ENCODE measurements at places on chromosomes 16 and 17.

DNA sequence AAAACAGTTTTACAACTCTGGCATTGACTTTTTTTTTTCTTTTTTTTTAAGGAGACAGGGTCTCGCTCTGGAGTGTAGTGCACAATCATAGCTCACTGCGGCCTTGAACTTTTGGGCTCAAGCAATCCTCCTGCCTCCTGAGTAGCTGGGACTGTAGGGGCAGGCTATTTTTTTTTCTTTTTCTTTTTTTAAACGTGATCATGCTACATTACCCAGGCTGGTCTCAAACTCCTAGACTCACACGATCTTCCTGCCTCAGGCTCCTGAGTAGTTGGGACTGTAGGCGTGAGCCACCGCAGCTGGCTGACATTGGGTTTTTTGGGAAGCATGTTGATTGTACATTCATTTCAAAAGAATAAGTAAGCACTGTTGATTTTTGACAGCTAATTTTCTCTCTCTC lies 32.1 kb downstream of the TNRC6A start:
- DNase-seq = no peak

GRCh38 chr17:60252459-60252858 lies 102.7 kb downstream of the CA4 start:
- no peak for DNase-seq

DNA sequence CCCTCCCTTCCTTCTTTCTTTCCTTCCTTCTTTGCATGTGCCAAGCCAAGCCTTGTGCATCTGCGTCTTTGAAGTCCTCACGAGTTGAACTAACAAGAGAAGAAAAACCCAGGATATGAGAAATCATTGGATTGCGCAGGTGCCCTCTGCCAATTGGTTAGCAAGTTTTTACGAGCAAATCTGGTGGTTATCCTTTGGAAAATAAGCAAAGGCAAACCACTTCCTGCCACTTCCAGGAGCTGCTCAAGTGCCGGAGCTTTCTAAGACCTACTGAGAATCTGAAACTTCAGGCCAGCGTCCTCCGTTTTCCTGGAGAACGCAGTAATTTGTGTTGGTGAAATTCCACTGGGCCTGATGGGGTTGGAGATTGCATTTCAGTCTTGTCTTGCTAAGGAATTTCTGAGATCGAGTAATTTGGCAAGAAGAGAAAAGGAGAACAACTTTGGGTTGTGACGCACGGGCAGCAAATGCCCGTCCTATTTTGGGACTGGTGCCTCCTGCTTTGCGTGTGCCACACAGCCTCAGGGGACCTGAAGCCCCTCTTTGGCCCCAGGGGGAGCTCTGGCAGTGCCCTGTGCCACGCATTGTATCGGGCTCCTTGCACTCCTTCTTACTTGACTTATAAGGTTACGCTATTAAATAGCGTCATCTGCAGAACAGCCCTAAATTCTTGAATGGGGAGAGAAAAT lies 56.4 kb downstream of the CMIP start:
- peak; percentile 37 for DNase-seq

GRCh38 chr16:58265480-58266052 lies 29.3 kb downstream of the PRSS54 start:
- no peak for DNase-seq

- peak; percentile 85 for DNase-seq
Measured at GRCh38 chr17:21511363-21512195, 135.4 kb downstream of the KCNJ12 start.

DNA sequence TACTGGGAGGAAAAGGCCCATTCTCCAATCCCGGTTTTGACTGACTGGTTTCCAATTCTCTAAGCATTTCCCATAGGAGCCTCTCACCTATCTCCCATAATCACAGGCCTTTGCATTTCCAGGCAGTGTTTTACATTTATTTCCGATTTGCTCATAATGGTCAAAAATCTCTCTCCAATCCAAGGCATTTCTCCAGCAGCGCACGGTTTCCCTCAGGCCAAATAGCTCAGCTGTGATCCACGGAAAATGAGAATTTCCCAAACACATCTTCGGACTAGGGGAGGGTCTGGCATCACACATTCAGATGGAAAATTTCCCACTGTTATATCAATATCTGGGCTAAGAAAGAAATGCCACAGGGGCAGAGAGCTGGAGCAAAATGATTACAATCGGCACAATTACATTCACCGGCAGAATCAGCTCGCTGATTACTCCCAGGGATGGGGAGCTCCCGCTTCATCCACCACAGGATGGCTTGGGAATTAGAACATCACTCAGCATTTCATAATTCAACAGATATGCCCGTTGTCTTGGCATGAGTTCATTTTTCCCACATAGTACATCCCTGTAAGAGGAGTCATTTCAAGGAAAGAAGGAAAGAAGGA lies 6.7 kb downstream of the PIPOX start:
- DNase-seq = no peak

DNA sequence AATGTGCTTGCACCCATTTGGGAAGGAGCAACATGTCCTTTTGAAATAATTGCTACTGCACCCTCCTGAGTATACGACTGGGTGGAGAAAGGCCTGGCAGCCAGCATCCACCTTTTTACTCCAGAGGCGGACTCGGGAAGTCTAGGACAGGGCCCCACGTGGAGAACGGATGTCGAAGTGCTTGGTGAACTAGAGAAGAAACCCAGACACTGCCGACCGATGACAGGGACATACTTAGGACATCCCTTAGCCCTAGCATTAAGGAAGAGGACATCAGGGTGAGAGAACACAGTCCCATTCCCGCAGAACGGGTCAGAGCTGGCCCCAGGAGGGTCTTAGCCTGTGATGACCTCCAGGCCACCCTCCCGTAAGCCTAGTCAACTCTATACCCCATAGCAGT lies 3.8 kb downstream of the YBX2 start:
- no peak for DNase-seq

GRCh38 chr17:28839221-28839620 lies 3.4 kb downstream of the FAM222B start:
- no peak for DNase-seq

- no peak for DNase-seq
Measured at GRCh38 chr17:49378311-49378710, 16.3 kb upstream of the ZNF652 start.

GRCh38 chr17:11738151-11738550 lies 139.9 kb downstream of the DNAH9 start:
- DNase-seq = no peak

DNA sequence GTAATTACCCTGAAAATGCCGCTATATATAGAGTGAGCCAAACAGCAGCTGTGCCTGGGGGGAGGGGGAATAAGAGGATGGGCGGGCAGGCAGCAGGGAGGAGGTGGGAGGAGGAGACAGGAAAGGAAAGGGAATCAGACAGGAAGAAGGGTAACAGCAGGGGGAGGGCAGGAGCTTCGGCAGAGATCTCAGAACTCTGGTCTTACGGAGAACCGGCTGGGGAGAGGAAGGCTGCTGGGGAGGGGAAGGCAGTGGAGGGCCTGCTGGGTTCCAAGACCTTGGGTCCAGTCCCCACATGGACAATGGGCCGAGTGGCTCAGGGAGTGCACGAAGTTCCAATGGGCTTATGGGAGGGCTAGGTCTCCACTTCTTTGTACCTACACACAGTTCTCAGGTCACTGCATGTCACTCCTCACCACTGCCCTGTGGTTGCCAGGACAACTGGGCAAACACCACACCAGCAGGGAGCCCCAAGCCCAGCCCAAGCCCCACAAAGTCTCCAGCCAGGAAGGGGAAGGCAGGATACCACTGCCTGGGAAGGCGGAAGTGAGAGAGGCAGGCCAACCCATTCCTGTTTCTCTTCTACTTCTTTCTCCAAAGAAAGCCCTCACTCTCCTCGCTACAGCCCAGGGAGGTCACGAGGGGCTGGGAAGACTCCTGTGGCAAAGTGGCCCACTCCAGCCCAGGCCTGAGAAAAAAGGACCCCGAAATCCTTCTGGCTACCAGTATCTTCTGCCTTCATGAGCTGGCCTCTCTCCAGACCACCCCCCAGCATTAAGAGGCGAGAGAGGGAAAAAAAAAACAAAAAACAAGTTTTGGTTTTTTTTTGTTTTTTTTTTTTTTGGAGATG lies 25.3 kb downstream of the G6PC3 start:
- DNase-seq = peak; percentile 95

GRCh38 chr17:39676198-39676819 lies 8.1 kb downstream of the PNMT start:
- peak; percentile 42 for DNase-seq

DNA sequence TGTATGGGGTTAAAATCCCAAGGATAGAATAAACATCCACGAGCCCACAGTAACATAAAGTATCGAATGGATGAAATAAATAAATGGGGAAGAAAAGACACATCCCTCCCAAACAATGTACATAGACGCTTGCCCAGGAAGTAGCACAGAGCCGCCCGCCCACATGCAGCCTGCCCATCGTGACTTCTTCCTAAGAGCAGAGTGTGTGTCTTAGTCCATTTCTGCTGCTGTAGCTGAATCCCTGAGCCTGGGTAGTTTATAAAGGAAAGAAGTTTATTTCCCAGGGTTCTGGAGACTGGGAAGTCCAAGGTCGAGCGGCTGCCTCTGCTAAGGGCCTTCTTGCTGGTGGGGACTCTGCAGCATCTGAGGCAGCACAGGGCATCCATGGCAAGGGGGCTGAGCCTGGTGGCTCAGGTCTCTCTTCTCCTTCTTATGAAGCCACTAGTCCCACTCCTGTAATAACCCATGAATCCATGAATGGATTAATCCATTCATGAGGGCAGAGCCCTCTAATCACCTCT lies 39.4 kb upstream of the ZNF469 start:
- DNase-seq = no peak

GRCh38 chr17:74738051-74738996 lies 1.3 kb downstream of the RAB37 start:
- no peak for DNase-seq

DNA sequence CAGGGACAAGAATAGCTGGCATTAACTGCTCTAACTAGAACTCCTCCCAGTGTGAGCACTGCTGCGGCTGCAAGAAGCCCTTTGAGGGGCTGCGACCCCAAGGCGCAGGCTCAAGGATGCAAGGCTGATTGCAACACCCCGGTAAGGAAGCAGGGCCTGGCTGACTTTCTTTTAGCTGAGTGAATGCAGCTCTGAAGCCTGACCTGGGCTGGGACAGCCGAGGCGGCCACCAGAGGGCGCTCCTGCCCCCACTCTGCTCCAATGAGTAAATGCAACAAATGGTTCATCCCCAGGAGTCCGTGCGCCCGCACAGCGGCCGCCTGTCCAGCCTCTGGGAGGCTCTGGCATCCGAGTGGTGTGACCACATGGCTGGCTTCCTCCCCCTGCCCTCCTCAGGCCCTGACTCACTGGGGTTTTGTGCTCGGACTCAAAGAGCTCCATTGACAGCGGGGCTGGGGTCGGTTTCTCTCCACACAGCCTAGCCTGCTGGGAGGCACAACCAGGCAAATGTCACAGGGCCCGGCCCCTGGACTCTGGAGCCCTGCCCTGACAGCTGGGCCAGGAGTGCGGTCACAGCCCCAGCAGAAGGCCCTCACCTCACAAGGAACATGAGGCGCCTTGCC lies at the start of gene SMIM5:
Gene SMIM5, plus strand, starts transcription at position 572 of the 623 bp plus-strand sequence. CDS start 6,768 bp downstream, outside the sequence.
- peak; percentile 84 for DNase-seq

DNA sequence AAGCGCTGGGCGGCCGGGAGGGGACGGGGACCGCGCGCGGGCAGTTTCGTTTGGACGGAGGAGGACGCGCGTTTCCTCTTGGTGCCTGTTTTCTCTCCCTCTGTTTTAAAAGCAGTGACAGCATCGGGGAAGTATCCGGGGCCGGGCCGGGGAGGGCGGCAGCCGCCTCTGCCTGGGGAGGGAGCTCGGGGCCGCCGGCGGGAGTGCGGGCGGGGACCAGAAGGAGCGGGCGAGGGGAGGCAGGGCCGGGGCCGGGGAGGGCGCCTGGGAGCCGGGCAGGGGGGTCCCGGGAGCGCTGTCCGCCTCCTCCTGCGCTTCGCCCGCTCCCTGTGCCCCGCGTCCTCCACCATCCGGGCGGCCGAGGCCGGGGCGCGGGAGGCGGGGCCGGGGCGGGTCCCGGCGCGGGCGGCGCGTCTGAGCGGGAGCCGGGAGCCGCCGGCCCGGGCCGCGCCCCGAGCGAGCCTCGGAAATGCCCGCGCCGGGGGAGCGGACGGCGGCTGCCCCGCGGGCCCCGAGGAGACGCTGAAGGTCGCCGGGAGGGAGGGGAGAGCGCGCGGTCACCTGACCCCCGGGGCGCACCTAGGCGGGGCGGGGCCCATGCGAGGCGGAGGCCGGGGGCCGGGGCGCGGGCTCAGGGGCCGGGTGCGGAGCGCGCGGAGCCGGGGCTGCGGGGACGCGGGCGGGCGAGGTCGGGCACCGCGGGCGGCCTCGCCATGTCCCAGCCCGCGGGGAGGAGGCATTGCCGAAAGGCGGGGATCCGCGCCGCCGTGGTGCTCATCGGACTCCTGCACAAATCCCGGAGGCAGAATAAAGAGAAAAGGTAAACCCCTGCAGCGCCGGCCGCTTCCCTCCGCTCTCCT lies 57.3 kb downstream of the RAP1GAP2 start:
- peak; percentile 62 for DNase-seq

- peak; percentile 54 for DNase-seq
Measured at GRCh38 chr16:56603589-56603988, 4.8 kb upstream of the MT2A start.

DNA sequence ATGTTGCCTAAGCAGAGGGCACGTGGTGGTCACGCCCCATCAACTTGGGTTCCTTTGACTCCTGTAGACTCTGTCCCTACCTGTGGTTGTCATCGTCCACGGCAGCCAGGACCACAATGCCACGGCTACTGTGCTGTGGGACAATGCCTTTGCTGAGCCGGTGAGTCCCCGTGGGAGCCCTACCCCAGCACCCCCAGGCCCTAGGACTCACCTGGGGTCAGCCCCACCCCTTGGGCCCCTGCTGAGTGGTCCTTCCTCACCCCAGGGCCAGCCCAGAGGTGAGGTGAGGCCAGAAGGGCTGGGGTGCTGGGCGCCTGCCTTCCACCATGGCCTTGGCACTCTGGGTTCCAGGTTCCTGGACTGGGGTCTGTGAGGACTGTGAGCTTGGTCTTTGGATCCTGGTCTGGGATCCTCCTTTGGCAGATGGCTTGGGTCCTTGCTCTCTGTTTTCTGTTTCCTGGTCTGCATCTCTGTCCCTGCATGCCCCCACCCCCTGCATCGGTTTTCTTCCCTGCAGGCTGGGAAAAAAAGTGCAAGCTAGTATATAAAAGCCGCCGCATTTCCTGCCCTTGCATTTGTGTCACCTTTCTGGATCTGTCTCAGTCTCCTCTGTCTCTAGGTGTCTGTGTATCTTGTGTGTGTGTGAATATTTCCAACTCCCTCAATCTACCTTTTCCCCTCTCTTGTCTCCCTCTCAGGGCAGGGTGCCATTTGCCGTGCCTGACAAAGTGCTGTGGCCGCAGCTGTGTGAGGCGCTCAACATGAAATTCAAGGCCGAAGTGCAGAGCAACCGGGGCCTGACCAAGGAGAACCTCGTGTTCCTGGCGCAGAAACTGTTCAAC lies 17.5 kb downstream of the STAT5A start:
- DNase-seq = no peak

- DNase-seq = no peak
Measured at GRCh38 chr16:48282636-48283263, 35.4 kb upstream of the ABCC11 start.

DNA sequence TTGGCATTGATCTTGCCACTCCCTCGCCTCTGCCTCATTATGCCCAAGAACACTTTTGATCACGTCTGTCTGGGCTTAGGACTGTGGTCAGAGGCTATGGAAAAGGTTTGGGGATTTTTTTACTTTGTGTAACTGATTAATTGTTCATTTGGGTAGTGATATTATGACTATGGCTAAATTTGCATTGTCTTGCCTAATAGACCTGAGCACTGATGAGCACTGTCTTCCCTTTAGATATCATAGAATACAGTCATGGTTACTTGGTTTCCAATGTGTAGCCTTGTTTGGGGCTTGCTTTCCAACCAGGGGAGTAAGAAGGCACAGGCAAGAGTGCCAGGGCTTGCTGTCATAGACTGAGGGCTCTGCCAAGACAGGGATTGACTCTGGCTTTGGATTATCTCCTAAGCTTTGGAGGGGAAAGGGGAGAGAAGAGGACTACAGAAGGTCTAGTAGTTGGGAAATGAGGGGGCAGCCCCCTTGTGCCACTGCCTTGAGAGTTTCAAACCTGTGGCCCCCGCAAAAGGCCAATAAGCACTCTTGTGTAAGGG lies 13.7 kb downstream of the LIMD2 start:
- no peak for DNase-seq
